ENCODE measurements at places on chromosomes 4 and X.

- DNase-seq: no peak
Measured at GRCh38 chr4:20299515-20299914, 47.8 kb downstream of the SLIT2 start.

GRCh38 chr4:104930298-104930697 is 216.4 kb upstream of the TET2 start:
- DNase-seq: no peak

GRCh38 chrX:148223361-148223760 is 242.2 kb downstream of the FMR1NB start:
- no peak for DNase-seq

GRCh38 chr4:174305961-174306360 is 22.2 kb downstream of the CEP44 start:
- no peak for DNase-seq

DNA sequence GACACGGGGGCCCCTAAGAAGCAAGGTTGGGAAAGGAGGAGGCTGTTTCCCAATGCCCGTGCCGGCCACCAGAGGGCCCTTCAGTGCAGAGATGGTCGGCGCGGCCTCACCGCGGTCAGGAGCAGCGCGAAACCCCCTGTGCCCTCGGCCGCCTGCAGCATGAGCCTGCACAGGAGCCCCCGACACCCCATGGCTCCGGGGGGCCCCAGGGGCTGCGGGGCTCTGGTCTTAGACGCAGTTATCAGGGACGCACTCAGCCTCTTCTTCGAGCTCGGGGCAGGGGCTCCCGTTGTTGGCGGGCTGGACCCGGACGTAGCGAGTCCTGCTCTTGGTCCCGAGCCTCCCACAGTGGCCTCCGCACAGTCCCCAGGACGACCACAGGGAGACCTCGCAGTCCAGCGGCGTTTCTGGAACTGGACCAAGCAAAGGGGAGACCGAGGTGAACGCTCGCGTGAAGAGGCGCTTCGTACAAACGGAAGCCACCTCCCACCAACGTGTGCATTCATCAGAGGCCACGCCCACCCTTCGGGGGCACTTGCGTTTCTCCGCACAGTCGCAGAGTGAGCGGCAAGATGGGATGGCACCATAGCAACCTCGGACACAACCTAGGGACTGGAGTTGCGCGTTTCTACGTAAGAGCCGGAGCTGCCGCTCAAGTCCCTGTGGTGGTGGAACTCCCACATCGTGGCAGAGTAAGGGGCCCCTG is 5.0 kb downstream of the SPON2 start:
- DNase-seq: no peak

GRCh38 chr4:169899295-169899694 is 126.9 kb downstream of the MFAP3L start:
- no peak for DNase-seq

GRCh38 chr4:110630688-110631402 is 8.0 kb upstream of the PITX2 start:
- no peak for DNase-seq

- DNase-seq: no peak
Measured at GRCh38 chr4:142846108-142846728, at the start of gene INPP4B. Gene INPP4B, minus strand, starts transcription at chr4:142846301.

DNA sequence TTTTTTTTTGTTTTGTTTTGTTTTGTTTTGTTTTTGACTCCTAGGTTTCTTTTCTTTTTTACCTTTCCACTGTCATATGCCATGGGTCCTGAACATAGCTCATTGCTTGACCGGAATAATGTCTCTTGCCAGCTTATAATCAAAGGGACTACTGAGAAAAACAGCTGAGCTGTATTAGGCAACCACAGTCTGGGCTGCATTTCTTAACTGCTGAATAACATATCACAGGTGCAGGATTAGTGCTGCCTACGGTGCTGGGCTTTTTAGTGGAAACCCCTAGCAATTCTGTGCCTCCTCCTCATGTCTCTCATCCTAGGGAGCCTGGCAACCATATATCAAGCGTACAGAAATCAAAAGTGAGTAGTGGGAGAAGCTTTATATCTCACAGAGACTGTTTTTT is 333.5 kb downstream of the BMPR1B start:
- DNase-seq: no peak

DNA sequence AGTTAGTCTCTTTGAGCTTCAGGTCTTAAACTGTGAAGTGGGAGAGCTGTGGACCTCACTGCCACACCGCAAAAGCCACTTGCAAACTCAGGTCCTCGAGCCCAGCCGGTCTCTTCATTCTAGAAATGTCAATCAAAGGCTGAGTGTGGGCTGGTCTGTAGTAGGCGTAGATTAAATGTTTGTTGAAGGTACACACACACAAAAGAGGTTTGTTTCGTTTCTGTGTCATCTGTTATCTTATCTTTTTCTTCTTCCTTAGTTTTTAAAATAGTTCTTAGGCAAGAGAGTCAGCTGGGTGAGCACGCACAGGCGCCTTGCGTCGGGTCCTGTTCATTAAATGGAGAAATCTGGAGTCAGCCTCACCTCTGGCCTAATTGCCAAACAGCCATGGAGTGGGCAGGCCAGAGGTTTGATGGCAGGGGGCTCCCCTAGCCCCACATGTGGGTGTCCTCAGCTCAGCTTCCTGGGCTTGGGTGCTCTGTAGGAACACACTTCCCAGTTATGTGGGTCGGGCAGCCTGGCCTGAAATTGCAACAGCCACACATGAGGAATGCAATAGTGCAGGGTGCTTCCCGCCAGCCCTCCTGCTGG is 836 bp upstream of the PSAPL1 start:
- DNase-seq: no peak

DNA sequence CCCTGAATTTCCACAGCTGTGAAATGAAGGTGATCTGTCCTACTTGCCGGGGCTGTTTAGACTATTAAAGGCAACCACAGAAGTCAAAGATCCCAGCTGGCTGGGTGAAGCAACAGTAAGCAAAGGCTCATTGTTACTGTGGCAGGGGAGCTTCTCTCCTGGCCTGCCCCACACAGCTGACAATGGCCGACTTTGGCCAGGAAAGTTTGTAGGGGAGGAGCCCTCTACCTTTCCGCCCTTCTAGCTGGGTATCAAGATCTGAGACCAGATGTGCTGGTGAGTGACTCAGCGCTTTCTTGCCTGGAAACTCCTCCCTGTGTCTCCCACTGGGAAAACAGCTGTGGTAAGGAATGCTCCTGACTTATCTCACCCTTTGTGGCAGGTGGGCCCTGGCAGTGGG is 21.1 kb downstream of the RASSF6 start:
- no peak for DNase-seq

GRCh38 chr4:119626943-119627266 is 1.7 kb downstream of the PDE5A start:
- no peak for DNase-seq

GRCh38 chr4:184693056-184693455 is 40.8 kb downstream of the CENPU start:
- no peak for DNase-seq

- no peak for DNase-seq
Measured at GRCh38 chr4:100208964-100209363, 18.7 kb upstream of the DDIT4L start.

- no peak for DNase-seq
Measured at GRCh38 chr4:18171896-18172295, 150.3 kb upstream of the LCORL start.

DNA sequence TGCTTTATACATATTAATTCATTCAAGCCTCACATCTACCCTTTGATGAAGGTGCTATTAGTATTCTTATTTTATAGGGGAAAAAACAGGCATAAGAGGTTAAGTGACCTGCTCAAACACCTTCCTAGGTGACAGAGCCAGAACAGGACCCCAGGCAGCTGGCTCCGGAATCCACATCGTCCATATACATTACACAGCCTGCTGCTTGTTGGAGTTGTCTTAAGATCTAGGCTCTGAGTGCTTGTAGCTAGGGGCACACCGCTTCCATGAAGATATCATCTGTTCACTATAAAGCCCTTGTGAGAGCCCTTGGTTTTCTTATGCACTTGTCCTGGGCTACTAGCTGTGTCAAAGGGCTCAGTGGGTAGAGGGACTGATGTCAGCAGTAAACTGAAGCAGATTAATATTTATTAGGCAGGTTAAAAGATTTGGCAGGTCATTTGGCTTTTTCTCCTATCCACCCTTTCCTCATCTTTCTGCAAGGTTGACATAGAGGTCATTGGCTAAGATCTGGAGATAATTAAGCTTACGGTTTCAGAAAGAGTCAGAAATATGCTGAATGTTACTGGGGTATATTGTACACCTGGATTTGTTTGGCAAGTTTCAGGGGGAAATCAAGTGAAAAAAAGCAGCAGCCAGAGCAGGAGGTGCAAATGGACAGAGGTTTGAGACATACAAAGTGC is 195.4 kb downstream of the SOWAHB start:
- DNase-seq: no peak

DNA sequence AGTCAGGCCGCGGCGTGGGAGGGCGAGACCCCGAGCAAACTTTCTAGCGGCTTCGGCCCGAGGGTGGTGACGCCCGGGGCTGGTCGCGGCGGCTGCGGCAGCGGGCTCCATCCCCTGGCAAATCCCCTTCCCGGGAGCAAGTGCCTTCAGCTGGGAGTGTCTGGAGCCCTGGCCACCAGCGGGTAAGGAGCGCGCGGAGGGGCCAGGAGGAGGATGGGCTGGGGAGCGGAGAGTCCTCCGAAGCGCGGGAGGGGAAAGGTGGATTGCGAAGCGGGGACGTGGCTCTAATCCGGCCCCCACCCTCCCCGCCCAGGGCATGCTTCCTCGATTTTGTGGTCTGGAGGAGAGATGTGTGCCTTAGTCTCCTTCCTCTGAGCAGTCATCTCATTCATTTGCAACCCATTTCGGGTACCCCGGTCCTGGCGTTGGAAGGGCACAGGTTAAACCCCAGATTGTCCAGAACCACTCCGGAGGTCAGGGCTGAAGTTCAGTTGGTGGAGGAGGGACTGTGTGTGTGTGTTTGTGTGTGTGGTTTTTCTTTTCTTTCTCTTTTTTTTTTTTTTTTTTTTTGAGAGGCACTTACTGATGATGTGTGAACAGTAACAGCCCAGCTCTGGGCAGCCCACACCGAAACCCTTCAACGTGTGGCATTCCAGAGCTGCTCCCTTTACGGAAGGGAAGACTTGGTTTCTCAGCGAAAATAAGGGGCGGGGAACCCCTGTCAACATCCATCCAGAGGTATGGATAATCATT is 516 bp downstream of the SGMS2 start:
- DNase-seq: no peak

DNA sequence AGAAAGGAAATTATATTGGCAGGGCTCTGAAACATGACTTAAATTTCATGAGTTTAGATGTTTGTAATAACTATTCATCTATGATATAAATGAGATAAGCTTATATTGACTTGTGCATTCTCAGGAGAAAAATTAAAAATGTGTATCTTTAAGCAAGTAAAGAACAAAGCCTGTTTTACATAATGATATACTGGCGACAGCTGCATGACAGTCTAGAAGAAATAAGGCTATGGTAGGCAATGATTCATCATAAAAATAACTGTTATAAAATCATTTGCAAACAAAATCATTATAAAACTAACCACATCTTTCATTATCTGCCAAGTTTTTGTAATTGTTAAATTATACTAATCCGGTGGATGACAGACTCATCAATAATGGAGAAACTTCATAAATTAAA is 188.1 kb downstream of the ADAM29 start:
- DNase-seq: no peak

GRCh38 chr4:87326460-87326859 is 3.8 kb upstream of the HSD17B13 start:
- DNase-seq: no peak

DNA sequence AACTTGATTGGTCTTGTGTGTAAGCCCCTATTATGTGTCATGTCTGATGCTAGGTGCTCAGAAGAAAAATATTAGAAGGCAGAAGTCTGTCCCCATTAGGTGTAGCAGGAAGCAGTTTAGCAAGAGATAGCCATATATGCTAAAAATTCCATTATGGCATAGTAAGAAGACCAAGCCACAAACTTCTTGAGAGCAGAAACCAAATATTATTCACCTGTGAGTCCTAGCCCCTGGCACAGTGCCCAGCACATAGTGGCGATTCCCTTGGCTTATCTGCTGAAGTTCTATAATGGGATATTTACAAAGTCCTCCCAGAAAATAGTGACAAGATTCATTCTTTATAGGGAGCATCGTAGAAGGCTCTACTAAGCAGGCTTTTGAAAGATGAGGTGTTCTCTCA is 174.4 kb downstream of the RAB28 start:
- no peak for DNase-seq

- DNase-seq: no peak
Measured at GRCh38 chrX:31388946-31389345, 317.1 kb upstream of the FTHL17 start.

- DNase-seq: no peak
Measured at GRCh38 chrX:49184294-49185281, 1.6 kb downstream of the PRICKLE3 start.

DNA sequence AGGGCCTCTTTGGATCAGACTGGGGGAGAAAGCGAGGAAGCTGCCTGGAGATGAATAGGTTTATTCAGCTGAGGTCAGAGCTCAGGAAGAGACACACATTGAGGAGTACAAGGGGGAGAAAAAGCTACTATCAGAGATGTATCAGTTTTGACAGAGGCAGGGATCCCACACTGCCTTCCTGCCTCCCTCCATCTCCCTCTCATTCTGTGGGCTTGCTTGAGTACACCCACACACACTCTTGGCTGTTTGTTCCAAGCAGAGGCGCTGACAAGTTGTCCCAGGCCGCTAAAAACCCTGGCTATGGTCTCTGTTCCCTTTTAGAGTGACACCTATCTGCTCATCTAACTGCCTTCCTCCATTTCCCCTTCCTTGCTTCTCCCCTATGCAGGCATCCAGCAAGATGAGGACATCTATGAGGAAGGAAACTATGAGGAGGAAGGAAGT is 5.2 kb downstream of the TSPYL2 start:
- DNase-seq: no peak

DNA sequence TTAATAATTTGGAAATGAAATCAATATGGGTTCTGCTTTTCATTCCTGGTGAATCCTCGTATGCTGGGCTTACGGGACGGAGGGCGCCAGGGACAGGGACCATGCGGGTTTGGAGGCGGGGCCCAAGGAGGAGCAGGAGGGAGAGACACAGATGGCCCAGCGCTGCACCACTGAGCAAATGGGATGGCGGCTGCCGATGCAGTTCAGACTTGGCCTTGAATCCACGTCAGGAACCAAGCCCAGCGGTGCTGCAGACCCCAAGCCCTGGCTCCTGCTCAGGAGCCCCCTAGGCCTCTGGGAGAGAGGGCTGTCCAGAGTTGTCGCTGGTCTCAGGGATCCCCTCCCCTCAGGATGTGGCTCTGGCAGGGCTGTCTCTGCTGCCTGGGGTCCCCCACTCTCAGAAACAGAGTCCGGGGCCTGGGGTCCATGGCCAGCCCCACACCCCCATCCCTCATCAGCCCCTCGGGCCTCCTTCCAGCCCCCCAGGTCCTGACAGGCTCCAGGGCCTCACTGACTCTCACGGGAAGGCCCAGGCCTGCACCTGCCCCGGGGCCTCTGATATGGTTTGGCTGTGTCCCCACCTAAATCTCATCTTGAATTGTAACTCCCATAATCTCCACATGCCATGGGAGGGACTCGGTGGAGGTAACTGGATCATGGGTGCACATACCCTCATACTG is 75.2 kb downstream of the FAM53A start:
- DNase-seq: no peak

GRCh38 chr4:139913398-139913990 is 240.5 kb downstream of the MAML3 start:
- DNase-seq: no peak

- no peak for DNase-seq
Measured at GRCh38 chr4:174036111-174036510, 247.4 kb downstream of the FBXO8 start.
